ENCODE measurements at places on chromosomes 1 and 21.

- no peak for DNase-seq
Measured at GRCh38 chr1:99363531-99363930, 99.2 kb downstream of the PLPPR4 start.

- no peak for DNase-seq
Measured at GRCh38 chr1:55716610-55717009, 501.4 kb upstream of the USP24 start.

GRCh38 chr1:107549152-107549810 lies 408.4 kb downstream of the NTNG1 start:
- DNase-seq = no peak

- DNase-seq = no peak
Measured at GRCh38 chr1:84078842-84079202, 65.2 kb upstream of the PRKACB start.

DNA sequence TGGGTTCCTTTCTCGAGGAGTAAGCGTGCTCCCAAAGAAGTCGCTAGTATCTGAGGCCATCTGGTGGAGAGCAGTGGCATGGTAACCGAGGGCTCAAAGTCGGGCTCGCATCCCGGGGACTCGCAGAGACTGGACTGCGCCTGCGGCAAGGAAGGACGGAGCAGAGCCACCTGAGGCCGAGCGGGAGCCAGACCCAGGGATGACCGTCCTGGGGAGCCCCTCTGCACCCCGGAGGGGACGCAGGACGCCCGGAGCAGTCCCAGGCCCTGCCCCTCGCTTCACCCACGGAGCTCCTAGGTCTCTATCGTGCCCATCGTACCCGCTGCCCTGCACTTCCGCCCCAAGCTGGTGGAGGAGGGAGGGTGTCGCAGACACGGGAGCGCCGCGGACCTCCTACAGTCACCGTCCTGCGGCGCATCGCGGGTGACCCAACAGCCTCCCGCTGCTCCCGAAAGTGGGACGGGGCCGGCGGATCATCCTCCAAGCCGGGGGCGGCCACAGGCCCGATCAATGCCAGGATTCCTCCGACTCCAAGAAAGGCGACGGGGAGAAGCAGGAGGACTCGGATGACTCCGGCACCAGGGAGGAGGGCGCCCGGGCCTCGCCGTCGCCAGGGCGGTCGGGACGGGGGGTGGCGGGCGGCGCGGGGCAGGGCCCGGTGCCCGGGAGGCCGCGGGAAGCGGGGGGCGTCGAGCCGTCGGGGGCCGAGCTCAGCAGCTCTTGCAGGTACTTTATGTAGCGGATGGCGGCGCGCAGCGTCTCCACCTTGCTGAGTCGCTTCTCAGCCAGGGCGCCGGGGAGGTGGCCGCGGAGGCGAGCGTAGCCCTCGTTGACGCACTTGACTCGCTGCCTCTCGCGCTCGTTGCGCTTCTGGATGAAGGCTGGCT lies 2.3 kb upstream of the CACNA1S start:
- peak; percentile 78 for DNase-seq

DNA sequence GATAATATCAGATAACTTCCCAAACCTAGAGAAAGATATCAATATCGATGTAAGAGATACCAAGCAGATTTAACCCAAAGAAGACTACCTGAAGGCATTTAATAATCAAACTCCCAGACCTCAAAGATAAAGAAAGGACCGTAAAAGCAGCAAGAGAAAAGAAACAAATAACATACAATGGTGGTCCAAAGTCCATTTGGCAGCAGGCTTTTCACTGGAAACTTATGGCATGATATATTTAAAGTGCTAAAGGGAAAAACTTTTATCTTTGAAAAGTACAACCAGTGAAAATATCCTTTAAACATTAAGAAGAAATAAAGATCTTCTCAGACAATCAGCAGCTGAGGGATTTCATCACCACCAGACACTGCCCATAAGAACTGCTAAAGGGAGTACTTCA lies 812.7 kb upstream of the ADAMTS5 start:
- DNase-seq = no peak

DNA sequence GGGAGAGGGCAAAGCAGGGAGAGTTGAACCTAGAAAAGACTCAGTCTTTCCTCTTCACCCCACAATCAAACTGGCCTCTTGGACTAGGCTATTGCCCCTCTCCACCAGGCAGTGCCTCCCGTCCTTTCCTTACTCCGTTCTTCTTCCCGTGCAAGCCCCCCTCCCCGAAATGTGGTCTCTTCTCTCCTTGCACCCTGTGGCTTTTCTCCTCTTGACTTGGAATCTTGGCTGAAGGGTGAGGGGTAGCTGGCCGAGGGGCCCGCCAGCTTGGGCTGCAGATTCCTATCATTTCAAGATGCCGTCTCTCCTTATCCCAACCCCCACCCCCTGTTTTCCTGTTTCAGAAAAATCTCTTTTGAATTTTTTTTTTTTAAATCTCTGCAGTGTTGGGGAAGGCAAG lies 1.6 kb downstream of the WNT2B start:
- no peak for DNase-seq

- no peak for DNase-seq
Measured at GRCh38 chr21:32348604-32349332, 44.0 kb downstream of the URB1 start.

DNA sequence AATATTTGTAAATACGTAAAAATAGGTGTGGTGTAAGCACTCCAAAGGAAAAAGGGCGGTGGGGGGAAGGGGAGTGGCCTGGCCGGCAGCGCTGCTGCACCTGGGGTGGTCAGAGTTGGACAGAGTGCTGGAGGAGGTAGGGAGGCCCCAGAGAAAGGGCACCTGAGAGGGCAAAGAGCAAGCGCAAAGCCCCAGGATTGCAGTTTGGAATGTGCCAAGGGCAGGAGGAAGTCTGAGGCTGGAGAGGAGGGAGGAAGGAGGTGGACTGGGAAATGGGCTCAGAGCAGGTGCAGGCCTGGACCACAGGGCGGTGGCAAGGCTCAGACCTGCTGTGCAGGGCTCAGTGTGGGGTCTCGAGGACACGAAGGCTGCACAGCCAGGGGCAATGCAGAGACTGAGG lies 30.6 kb downstream of the LDLRAP1 start:
- no peak for DNase-seq
